Mesendoderm (in vitro differentiated cells): ENCODE measurements at places on chromosomes 3 and 15.

DNA sequence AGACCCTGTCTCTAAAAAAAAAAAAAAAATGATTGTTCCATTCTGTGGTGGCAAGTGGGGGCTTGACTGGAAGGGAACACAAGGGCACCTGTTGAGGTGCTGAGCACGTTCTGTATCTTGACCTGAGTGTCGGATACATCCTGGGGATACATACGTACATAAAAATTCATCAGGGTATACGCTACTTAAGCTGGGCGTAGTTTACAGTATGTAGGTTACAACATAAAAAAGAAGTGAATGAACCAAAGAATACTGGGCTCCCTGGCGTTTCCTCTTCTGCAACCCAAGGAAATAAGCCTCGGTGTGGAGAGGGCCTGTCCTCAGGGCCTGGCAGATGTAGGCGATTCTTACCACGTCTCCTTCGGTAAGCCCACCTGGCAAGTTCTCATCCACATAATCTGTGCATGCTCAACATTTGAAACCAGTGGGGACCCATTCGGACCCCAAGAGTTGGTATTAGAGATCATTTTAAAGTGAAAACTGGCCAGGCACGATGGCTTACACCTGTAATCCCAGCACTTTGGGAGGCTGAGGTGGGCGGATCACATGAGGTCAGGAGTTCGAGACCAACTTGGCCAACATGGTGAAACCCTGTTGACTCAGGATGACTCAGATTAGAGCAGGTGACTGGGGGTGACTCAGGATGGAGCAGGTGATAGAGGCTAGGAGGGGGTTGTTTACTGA lies 5.1 kb upstream of the MUC20 start:
- no peak overlapping the region for H3K27ac ChIP-seq
- H3K27me3 ChIP-seq: no peaks in the 10 kb centered on the region
- DNase-seq: no peak
- H3K4me3 ChIP-seq: no peak overlapping the region
- no peaks in the 10 kb centered on the region for H3K36me3 ChIP-seq

GRCh38 chr3:192675958-192676649 lies 51.2 kb downstream of the FGF12 start:
- no peaks in the 10 kb centered on the region for H3K27me3 ChIP-seq
- H3K4me1 ChIP-seq: no peaks in the 10 kb centered on the region
- no peak overlapping the region for H3K27ac ChIP-seq
- DNase-seq: no peak
- H3K36me3 ChIP-seq: no peaks in the 10 kb centered on the region
- no peak overlapping the region for H3K4me3 ChIP-seq

DNA sequence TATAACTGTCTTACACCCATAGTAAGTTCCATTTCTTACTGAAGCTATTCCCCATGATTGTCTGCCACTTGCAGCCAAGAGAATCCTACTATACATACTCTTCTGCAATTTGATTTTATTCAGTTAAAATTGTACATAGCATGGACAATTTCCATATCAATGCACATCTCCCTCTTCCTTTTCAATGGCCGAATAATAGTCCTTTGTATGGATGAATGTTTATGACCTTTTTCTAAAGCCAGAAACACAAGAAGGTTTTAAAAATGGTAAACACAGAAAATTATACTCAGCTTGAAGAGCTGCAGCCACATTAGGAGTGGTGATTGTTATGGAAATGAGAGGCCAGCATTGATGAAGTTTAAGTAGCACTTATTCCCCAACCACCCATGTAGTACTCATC lies 8.5 kb upstream of the ERC2 start:
- H3K27me3 ChIP-seq: no peaks in the 10 kb centered on the region
- no peak for DNase-seq
- no peak overlapping the region for H3K27ac ChIP-seq
- no peaks in the 10 kb centered on the region for H3K36me3 ChIP-seq
- no peaks in the 10 kb centered on the region for H3K4me1 ChIP-seq
- H3K4me3 ChIP-seq: no peak overlapping the region

DNA sequence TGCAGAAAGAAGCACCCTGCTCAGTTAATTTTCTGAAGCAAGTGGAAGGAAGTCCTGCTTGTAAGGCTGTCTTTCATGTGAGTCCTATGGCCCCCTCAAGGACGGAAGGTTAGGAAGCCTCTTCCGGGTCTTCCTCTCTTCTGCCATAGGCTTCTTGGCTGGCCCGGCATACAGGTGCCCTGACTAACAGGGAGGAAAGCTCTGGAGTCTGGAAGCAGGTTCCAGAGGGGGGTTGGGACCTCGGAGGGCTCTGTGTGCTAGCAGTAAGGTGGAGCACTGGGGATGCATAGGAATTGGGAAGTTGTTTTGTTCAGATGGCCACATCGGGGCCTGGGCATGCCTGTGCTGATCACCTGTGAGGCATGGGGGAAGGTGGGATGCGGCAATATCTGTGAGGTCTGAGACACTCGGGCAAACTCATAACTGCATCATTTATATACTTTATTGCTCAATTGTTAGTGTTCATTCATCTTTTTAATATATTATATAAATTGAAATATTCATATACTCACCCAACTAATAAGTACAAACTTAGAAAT lies 49.6 kb downstream of the TRAK1 start:
- no peaks in the 10 kb centered on the region for H3K36me3 ChIP-seq
- H3K4me1 ChIP-seq: no peaks in the 10 kb centered on the region
- H3K4me3 ChIP-seq: no peak overlapping the region
- no peaks in the 10 kb centered on the region for H3K27me3 ChIP-seq

DNA sequence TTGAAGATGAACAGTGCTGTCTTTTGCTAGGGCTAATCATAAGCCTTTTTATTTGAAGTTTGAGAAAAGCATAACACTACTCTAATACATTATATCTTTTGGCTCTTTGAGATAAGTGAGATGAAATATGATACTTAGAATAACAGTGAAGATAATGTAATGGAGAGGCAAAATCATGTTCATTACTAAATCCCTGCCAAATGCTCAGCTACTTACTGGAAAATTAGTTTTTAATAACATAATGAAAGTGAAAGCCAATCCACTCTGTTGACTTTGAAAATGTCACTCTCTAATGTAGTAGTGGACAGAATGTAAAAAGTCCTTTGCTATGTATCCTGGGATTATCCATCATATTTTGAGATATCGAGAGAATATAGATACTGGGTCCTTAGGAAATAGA lies 35.9 kb upstream of the MYH15 start:
- no peak overlapping the region for H3K27ac ChIP-seq
- no peaks in the 10 kb centered on the region for H3K4me1 ChIP-seq
- no peak for DNase-seq
- H3K27me3 ChIP-seq: no peaks in the 10 kb centered on the region
- no peak overlapping the region for H3K4me3 ChIP-seq
- H3K36me3 ChIP-seq: peaks cover 5% of the 10 kb centered on the region
